NCI-H526 (cell line): ENCODE measurements at places on chromosomes 2 and 18.

DNA sequence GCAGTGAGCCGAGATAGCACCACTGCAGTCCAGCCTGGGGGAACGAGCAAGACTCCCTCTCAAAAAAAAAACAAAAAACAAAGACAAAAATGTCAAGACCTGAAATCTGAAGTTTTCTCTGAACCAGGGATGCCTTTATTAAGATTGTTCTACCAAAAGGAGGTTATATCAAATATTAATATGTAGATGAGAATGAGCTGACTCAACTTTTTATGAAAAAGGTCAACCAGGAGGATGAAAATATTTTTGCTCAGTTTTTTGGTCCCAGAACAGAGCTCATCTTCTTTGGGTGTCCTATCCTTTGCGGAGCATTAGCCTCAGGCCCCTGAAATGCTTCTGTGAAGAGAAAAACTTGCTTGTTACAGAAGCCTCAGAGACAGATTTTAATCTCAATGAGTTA lies 44.0 kb downstream of the NEMP2 start:
- no peak for DNase-seq

- no peak for DNase-seq
Observed at GRCh38 chr2:2839782-2840531, 508.9 kb upstream of the MYT1L start.

DNA sequence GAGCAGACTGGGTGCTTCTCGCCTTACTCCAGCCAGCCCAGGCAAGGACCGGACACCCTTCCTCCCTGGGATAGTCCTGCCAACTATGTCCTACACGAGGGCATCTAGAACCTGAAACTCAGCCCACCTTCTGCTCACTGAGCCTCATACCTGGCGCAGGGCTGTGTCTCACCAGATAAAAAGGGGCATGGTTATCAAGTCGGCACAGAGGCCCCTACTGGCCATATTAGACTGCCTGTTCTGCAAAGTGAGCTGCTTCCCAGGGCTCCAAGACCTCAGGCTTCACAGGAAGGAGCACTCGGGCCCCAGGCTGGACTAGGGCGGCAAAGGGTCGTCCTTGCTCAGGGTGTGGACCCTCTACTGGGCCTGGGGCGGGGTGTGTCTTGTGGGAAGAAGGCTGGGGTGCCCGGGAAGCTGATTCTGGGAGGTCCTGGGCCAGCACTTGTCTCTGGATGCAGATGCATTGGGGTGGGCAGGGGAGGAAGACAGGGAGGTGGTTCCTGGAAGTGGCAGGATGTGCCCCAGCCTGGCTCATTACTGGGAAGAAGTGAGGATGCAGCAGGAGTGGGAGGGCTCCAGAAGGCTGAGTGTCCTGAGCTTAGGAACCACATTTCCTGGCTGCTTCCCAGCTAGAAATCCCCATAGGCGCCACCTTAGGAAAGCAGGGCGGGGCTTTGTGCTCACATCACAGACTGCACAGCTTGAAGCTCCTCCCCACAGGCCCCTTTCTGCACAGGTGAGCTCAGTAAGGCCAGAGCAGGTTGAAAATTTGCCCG lies 19.6 kb downstream of the EHD3 start:
- DNase-seq = no peak

DNA sequence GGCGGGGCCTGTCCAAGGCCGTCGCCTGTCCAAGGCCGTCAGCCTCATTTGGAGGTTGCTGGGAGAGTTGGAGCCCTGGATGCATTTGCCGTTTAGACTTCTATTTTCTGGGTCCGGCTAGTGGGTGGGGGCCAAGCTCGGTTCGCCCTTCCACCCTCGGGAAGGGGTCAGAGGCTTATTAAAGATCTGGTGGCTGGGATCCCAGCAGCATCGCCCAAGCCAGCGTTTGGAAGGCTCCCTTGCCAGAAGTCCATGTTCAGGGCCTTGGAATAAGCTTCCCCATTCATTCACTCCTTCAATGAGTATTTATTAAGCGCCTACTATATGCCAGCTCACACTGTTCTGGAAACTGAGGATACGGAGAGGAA lies 516 bp upstream of the DOCK10 start:
- DNase-seq = no peak

DNA sequence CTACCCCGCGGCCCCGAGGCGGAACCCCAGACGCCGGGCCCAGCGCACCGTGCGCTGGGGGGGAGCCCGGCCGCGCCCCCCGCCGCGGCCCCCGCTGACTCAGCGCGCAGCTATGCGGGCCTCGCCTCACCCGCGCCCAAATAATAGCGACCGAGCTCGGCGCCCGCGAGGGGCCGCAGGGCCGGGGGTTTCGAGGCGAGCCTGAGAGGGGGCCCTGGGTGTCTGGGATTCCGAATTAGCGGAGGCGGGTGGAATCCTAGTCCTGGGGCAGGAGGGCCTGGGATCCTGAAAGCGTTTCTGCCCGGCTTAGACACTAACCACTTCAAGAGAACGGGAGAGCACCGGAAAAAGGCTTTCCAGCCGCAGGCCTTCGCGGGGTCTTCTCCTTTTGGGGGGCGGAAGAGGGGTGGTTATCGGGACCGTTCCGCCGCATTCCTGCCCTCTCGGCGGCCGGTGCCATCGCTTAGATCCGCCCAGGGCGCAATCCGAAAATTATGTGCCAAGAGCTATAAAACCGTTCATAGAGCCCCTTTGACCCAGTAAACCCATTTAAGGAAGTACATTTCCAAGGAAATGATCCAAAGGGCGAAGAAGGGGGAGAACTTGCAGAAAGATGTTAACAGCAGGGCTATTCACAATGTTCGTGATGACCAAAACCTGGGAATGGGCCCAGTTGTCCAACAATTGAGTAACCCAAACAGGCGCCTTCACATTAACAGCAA lies 681 bp upstream of the ROCK2 start:
- DNase-seq = peak; percentile 64

DNA sequence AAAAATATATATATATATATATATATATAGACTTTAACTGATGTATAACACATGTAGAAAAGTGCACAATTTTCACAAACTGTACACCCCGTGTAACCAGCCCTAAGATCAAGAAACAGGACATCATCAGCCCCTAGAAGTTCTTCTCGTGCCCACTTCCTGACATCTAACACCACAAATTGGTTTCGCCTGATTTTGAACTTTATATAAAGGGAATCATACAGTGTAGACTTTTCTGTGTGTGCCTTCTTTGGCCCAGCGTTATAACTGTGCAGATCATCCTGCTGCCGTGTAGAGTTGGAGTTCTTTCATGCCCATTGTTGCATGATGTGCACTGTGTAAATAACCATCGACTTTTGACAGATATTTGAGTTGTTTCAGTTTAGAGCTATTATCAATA lies 41.0 kb downstream of the SMAD7 start:
- DNase-seq = no peak

DNA sequence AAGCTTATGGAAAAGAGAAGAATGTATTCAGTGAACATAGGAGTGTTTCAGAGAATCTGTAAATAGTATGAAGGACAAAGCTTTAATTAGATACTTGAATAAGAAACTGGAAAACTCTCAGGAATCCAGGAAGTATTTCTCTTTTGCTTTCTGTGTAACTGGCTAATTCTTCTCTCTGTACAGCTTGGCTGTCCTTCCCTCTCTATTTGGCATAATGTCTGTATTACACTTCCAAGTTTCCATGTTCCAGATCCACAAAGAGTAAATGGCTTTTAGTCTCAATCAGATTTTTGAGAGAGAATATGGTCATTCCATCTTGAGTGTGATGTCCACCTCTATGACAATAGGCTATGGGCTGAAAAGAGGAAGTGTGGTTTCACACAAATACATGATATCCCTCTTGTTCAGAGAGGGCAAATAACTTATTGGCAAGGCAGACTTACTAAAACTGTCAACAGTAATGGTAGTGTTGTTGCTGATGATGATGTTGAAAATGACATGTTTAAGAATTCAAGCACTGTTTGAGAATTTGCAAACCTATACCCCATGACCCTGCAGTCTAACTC lies 129.2 kb upstream of the ERBB4 start:
- no peak for DNase-seq

DNA sequence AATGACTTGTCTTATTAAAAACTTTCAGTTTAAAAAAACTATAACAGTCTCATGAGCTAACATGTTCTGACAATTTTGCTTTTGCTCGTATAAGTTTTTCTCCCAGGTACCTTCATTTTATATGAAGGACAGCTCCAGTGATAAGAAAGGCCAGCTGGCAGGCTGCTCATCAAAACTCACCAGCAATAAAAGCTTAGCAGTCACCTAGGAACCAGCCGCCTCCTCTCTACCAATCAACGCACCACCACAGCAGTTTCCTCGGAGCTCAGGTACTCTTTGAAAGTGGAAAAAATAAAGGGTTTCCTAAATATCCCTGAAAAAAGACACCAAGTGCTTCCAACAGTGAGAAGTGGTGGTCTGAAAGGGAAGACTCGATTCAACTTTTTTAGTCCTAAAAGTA lies 100.9 kb upstream of the CCDC150 start:
- no peak for DNase-seq

DNA sequence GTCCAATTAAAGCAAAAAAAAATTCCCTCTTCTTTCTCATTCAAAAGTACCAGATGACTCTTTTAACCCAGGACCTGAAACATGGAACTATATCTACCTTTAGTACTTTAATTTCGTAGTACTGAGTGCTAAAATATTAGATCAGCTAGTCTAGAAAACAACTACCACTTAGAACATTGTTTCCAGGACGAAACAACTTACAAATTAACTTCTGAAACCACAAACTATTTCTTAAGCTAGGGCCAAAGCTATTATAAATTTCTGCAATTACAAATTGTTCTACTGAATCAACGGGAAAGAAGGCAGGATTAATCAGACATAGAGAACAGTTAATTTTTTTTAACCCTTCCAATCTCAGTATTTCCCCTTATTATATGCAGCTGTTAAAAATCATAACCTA lies 39.9 kb downstream of the DARS1 start:
- no peak for DNase-seq
